ENCODE measurements at places on chromosomes 2 and 18. TPM values are rescaled to one million over a fixed set of nuclear protein-coding genes. Genes with fewer than 3 reads are reported as not detected.

PLB1 gene
- polyA plus RNA-seq = 0.74 TPM

PLEK gene
- 1.2 TPM for polyA plus RNA-seq

PARD3B gene
- polyA plus RNA-seq = 0.42 TPM

YWHAQ gene
- 74.7 TPM for polyA plus RNA-seq

MPV17 gene
- 29.0 TPM for polyA plus RNA-seq

DTNB gene
- polyA plus RNA-seq = 3.5 TPM

RAB27B gene
- polyA plus RNA-seq = 0.04 TPM

ST8SIA3 gene
- polyA plus RNA-seq = not detected

CRYGC gene
- polyA plus RNA-seq = not detected

MC4R gene
- not detected for polyA plus RNA-seq

GNAL gene
- polyA plus RNA-seq = 0.90 TPM

ERICH2 gene
- 0.40 TPM for polyA plus RNA-seq

C2orf80 gene
- polyA plus RNA-seq = not detected

SERPINB5 gene
- 0.03 TPM for polyA plus RNA-seq

ZNF385B gene
- polyA plus RNA-seq = 9.2 TPM

CAPG gene
- polyA plus RNA-seq = 6.6 TPM

UPP2 gene
- polyA plus RNA-seq = not detected

ABCG8 gene
- polyA plus RNA-seq = not detected

ANKRD30BL gene
- polyA plus RNA-seq = not detected

SIX2 gene
- 50.8 TPM for polyA plus RNA-seq

HNMT gene
- polyA plus RNA-seq = 5.2 TPM

SLC4A5 gene
- polyA plus RNA-seq = 0.42 TPM

LIMS3 gene
- polyA plus RNA-seq = 5.6 TPM

ATP6V1B1 gene
- polyA plus RNA-seq = 0.70 TPM

C1D gene
- 42.5 TPM for polyA plus RNA-seq
